ENCODE measurements at places on chromosomes 2 and 18.
A peak's percentile ranks its signal among the peaks of the same experiment; 100 is the strongest.

GRCh38 chr2:4219571-4219970 lies 516.2 kb downstream of the DCDC2C start:
- no peak for DNase-seq

DNA sequence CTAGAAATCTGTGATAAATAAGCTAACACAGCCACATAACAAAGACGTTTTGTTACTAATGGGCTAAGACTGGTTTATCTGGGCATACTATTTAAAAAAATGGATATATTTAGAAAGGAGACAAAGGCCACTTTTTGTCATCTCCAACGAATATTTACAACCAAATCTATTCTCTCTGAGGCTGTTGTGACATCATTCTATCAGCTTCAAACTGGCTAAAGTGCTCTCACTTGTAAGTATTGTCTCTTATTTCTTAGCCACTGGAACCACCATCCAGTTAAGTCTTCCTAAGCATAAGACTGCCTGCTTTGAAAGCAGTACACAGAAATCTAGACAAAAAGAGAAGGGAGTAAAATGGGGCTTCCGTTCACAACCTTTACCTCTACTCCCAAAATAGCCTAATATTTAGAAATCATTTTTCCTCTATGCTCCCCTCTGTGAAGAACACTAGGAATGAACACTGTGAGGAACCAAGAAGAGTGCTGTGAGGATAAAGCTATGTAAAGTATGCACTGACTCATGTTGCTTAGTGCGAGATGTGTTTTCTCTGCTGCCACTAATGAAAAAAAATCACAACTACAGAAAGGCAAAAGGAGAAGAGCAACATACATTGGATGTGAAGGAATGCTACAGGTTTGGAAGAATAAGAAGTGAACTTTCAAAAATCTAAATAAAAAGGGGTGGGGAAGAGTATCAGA lies 264.1 kb downstream of the EXOC6B start:
- DNase-seq = no peak

DNA sequence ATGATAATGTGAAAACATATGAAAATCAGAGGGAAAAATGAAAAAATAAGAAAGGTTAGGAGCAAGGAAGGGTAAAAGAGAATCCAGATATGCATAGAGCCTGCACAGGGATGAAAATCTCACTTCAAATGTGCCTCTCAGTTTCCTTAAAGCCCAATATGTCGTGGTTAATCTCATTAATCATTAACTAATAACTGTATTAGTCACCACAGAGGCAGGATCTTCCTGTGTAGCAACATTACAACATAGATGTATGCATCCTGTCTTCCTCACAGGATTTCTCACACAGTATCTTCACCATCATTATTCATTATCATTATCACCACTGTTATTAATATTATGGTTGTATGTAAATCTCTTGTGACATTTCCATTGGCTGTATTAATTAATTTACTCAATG lies 361.2 kb upstream of the SOX11 start:
- DNase-seq = no peak

DNA sequence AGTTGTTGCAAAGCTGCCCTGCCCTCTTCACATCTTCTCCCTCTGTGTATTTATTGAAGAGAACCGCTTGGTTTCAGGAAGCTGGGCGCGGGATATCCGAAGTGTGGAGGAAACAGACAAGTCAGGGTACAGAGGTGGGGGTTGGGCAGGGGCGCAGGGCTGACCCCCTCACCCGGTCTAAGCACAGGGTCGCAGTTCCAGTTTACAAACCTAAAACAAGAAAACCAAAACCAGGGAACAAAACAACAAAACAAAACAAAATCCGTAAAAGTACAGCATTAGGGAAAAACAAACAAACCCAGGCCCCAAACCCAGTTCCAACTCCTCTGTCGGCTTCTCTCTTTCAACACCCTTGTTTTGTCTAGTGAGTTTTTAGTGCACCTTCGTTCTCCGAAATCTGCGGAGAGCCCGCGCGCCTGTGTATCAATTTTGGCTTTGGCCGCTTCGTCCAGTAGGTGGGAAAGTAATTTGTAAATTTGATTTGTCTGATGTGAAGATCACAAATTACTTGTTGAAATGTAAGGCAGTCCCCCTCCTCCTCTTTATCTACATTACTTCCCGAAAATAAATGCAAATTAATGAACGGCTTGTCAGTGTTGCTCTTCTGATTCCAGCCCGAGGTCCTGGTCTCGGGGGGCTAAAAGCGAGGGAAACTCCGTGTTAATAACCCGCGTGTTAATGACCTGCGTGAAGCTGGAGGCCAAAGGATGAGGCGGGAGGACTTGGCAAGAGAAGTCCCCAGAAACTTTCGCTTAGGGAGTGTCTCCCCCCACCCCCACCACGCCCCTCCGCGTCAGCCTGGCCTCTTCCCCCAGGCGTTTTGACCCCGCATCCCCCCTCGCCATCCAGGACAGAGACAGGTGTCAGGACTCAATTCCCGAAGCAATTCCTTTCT lies 6.9 kb downstream of the OTX1 start:
- no peak for DNase-seq

DNA sequence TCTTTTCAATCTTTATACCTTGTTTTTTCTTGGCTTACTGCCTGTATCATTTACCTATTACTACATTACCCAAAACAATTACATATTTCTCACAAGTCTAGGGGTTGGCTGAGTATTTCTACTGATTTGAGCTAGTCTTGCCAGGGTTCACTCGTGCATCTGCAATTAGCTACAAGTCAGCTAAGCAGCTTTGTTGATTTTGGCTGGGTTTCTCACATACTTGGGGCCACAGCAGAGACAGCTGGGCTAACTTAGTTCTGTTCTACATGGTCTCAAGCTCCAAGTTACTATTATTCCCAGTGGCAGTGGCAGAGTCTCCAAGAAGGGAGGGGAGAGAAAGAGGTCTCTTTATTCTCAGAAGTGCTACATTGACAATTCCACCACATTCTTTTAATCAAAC lies 54.7 kb upstream of the SP5 start:
- DNase-seq = no peak

DNA sequence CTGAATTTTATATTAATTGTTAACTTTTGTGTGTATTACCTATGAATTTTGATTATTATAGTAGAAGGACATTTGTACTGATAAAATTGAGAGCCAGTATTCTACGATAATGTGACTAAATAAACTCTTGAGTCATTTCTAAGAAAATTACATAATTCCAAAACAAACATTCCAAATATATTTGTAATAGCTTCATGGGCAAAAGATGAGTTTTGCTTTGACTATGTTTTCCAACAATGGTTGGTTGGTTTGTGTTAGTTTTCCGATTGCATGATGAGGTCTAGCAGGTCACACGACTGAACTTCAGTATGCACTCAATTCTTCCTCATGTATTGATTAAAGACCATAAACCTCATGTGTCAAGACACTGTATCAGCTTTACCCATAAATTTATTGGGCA lies 71.7 kb upstream of the WDR75 start:
- DNase-seq = no peak

GRCh38 chr2:216493334-216493685 lies 5.3 kb upstream of the RPL37A start:
- DNase-seq = no peak

- no peak for DNase-seq
These were observed 13.2 kb upstream of the SCYGR5 start for GRCh38 chr2:227653419-227653818.

- no peak for DNase-seq
These were observed 901.3 kb upstream of the CDH2 start for GRCh38 chr18:29078273-29078672.

DNA sequence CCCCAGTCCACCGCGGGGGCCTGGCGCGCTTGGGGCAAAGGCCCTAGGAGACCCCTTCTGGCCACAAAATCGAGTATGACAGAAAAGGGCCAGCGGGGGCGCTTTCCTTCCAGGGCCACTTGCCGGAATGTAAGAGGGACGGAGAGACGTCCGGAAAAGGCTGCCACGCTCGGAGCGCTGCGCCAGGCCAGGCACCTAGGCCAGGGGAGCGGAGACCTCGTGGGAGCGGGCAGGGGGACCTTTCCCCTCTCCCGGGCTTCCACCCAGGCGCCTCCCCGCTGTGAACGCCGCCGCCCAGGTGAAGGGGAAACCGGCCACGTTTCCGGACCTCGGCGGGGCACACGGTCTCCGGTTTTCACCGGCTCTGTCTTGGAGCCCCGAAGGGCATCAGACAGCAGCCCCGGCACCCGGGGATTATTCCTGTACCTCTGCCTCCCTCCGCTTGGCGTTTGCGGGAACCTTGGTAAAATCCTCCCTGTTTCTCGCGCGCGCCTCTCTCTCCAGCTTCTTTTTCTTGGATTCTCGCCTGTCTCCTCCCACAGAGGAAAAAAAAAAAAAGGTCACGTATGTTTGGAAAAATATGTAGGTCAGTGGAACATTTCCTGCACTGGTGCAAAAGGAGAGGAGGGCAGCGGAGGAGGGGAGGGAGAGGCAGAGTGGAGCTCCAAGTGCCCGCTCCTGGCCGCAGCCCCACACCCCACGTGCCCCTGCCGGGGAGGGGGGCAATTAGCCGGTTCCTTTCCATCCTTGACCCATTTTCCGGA lies 1.2 kb upstream of the NPAS2 start:
- peak; percentile 16 for DNase-seq

DNA sequence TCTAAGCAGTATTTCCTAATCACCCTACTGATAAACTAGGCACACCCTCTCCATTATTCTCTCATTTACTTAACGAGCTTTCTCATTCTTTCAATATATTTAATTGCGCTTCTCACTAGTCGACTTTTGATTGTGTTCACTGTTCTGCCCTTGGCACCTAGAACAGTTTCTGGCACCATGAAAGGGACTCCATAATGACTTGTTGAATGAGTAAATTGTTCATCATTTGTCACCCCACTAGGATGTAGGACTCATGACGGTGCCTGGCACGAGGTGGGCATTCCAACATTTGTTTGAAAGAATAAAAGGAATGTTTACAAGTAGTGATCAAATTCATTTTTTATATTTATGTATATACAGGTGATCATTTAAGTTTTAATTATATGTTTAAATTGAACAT lies 123.7 kb downstream of the DIS3L2 start:
- DNase-seq = no peak

DNA sequence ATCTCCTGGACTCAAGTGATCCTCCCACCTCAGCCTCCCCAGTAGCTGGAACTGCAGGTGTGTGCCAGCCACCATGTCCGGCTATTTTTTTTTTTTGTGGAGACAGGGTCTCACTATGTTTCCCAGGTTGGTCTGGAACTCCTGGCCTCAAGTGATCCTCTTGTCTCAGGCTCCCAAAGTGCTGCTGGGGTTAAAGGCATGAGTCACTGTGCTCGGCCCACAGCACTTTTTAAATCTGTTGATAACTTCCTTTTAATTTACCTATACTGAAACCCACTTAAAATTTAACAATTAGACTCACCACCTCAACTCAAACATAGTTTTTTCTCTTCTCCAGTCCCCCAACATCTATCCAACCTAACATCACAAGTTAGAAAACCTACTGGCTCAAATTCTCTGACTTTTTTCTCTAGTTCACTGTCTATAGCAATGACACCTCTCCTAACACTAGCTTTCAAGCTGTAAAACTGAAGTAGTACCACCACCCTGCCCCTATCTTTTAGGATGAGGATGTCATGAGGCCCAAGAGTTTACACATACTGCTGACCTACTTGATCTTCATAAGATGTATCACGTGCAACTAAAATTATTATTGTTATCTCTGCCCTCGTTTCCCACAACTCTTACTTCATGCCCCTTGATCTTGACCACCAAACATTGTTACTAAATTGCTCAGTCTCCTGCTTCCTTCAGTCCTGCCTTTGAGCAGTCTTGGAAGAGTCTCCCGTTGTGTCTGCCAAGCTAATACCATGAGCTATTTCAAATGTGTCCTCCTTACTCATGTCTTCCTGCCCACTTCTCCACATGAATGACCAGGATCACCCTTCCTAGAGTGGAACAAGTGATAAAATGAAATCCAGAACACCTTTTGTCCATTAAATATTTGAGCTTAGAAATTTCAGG lies 142.3 kb upstream of the ZFP36L2 start:
- no peak for DNase-seq

DNA sequence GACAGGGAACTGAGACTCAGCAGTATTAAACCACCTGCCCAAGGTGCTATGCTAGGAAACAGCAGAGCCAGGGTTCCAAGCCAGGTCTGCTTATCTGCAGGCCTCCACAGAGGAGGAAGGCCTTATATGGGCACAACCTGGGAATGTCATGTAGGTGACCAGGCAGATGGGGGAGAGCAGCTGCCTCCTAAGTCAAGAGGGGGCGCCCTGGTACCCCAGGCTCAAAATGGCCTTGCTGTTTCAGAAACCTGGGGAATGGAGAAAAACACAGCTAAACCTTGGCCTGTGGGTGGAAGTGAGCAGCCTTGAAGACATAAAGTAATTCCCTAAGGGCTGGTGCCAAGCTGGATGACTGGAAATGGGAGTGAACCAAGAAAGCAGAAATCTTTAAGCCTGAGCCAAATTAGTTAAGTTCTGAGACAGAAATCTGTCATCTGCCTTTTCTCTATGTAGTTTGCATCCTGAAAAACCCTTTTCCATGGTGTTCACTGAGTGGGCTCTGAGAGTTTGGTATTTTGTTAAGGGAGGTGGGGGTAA lies 79.1 kb downstream of the MAPK4 start:
- no peak for DNase-seq

DNA sequence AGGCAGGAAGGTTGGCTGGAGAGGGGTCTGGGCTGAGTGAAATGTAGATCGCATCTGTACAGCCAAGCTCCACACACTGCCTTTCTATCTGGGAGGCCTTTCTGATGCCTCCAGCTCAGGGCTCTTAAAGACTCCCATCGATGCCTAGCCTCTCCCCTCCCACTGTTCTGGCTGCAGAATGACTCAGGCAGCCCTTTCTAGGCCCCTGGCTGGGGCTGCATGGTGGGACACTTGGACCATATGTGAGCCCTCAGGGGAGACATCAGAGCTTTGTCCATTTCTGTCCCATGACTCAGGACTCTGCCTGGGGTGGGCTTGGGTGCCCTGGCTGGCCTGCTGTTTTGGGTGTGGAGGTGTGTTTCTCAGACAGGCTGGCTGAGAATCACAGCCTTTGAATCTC lies 101.3 kb downstream of the CELF4 start:
- no peak for DNase-seq

DNA sequence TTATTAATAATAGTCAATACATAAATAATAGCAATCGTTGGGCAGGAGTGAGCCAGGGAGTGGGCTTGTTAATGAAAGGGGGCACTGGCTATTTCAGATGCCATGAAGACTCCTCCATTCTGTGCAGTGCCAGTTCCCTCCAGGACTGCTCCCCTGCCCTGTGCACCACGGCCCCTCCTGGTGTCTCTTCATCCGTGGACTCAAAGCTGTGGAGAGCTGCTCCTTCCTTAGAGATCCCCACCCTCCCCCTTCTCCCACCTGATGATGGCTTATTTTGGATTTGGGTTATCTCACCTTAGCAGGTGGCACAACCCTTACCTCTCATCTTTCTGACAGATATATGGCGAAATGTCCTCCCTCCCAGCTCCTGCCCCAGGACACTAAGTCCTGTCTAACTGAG lies 3.1 kb upstream of the CELF4 start:
- no peak for DNase-seq

- DNase-seq = no peak
These were observed at the start of gene ST6GAL2 for GRCh38 chr2:106885971-106886915. ST6GAL2 (minus strand) TSS chr2:106886167; CDS start chr2:106843977, 42,190 bp downstream.

- no peak for DNase-seq
These were observed 326.4 kb upstream of the SPHKAP start for GRCh38 chr2:228507870-228508269.

- DNase-seq = no peak
These were observed 7.7 kb downstream of the ITSN2 start for GRCh38 chr2:24352664-24353063.
